ENCODE measurements at places on chromosomes 12 and 14.

- no peak for DNase-seq
Observed at GRCh38 chr12:66269757-66270383, 32.4 kb upstream of the HELB start.

- DNase-seq, result no peak
Observed at GRCh38 chr12:64701283-64701682, 57.9 kb downstream of the GNS start.

GRCh38 chr14:75980856-75981255, 939 bp downstream of the TGFB3 start:
- DNase-seq, result no peak

DNA sequence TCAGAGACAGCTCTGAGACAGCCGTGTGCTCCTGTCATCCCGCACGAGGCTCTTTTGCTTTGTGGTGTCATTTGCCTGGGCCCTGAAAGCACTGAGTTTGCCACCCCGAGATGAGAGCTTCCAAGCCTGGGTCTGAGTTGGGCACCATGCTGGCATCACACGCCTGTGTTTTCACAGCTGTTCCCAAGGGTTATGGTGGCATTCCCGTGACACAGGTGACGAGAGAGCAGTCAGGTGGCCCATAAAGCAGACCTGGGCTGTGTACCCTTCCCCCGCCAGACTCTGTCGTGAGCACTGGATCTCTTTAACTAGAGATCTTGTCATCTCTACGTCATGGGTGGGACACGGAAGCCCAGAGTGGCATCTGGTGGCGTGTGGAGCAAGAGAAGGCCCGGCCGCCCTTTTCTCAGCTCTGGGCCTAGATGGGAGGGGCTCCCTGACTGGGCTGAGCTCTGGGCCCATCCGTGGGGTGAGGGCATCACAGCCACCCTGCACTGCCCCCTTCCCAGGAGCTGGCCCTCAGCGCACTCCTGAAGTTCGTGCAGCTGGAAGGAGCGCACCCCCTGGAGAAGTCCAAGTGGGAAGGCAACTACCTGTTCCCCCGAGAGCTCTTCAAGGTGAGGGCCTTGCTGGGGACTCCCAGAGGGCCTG, 2.6 kb downstream of the NOC4L start:
- DNase-seq, result no peak

- no peak for DNase-seq
Observed at GRCh38 chr14:54177019-54177418, 219.8 kb upstream of the CDKN3 start.

GRCh38 chr12:119292893-119293630, 41.5 kb upstream of the CCDC60 start:
- no peak for DNase-seq

- DNase-seq, result no peak
Observed at GRCh38 chr14:64966976-64967375, 5.2 kb downstream of the RAB15 start.

GRCh38 chr12:96046543-96047228, 11.3 kb upstream of the LTA4H start:
- no peak for DNase-seq

Measured in activated CD8-positive, alpha-beta memory T cell treated with anti-CD3 and anti-CD28 coated beads for 1 hour (primary cell).